ENCODE measurements at places on chromosomes 1 and 21.

- DNase-seq: no peak
These were observed 83.9 kb downstream of the DTL start for GRCh38 chr1:212119397-212119837.

GRCh38 chr1:202227997-202228401, 34.4 kb downstream of the LGR6 start:
- no peak for DNase-seq

DNA sequence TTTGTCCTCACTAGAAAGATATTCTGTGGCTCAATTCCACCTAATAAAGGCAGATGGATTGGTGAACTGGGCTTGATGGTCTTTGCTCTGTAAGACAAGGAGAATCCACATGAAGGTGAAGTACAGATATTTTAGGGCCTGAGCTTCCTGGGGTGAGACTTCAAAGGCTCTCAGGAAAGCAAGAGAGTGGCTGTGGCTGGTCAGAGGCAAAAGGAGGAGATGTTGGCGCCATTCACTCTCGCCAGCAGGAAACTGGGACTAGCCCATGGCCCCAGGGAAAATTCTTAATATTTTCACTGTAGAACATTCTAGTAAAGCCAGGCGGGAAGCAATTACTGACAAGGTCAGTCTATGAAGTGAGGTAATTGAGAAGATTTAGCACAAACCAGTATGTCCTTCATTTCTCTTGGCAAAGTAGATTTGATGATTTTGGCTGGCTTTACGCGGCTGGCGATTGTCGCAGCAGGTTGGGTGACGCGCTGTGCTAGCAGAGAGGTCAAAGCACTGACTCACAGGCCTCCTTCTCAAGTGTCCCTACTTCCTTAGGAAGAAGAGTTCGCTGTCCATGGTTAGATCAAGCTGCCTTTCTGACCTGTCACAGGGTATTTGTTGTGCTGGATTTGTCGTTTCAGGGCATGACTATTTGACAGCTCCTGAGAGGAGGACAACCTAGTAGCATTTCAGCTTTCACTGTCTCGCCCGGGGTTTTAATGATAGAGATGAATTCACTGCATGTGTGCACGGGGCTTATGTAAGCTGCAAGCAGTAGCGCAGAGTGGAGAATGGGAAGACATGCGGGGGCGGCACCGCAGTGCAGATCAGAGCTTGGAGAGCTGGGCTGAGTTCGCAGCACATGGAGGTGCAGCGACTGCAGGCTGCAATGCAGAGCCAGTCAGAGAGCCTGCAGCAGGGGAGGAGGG, 32.7 kb downstream of the XCL1 start:
- DNase-seq: peak; percentile 15

GRCh38 chr1:176903474-176903873, 261.0 kb downstream of the ASTN1 start:
- no peak for DNase-seq

GRCh38 chr1:4045397-4046010, 145.4 kb upstream of the C1orf174 start:
- DNase-seq: no peak

DNA sequence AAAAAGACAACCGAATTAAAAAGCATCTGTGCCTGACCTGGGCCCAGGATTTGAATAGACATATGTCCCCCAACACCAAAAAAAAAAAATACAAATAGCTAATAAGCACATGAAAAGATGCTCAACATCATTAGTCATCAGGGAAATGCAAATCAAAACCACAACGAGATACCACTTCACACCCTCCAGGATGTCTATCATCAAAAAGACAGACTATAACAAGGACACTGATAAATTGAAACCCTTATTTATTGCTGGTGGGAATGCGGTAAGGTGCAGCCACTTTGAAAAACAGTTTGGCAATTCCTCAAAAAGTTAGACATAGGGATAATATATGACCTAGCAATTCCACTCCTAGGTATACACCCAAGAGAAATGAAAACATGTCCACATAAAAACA, 72.3 kb upstream of the CAMK1G start:
- DNase-seq: no peak

DNA sequence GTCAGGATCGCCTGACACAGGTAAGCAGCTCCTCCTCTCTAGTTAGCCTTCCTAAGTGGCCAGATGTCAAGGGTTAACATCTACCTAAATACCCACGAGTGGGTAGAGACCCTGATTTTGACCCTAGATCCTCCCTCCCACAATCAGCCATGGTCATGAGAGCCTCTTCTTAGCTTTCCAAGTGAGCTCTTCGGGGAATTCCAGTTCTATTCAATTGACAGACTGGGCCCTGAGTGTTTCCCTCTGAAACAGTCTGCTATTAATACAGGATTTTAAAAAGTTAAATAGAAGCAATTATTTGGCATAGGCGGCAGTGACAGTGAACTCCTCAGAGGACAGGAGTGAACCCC, 28.1 kb downstream of the C2CD2 start:
- DNase-seq: no peak

GRCh38 chr1:86466986-86467385, 1.7 kb upstream of the CLCA1 start:
- DNase-seq: no peak

- DNase-seq: no peak
These were observed 792.3 kb upstream of the ADAMTS5 start for GRCh38 chr21:27759091-27759659.

DNA sequence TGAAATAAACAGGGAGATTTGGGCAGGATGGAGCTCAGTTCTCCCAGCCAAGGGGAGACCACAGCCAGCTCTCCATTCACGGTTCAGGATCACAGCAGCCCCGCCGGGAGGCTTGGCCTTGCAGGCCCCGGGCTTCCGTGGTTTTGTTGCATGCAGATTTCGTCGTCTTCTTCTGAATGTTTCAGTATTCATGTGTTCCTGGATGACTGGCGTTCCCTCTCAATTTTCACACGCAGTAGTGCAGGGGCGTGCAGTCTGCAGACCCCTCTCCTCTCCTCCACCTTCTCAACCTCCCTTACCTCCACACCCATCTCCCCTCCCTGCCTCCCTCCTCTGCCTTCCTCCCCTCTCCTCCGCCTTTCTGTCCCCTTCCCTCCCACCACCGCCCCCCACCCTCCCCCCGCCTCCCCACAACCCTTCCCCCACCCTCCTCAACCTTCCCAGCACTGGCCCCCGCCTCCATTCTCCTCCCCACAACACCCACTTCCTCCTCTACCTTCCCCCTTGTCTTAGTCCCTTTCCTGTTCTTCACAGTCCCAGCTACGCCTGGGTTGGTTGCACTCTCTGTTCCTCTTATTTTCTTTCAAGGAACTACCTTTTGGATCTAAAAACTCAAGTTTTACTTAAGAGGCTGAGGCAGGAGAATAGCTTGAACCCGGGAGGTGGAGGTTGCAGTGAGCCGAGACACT, 8.4 kb upstream of the SLC19A1 start:
- peak; percentile 92 for DNase-seq

GRCh38 chr1:177124577-177125278, 39.8 kb downstream of the ASTN1 start:
- DNase-seq: no peak
